ENCODE measurements at places on chromosomes 11 and 22. TPM values are rescaled to one million over a fixed set of nuclear protein-coding genes. Genes with fewer than 3 reads are reported as not detected.

DNA sequence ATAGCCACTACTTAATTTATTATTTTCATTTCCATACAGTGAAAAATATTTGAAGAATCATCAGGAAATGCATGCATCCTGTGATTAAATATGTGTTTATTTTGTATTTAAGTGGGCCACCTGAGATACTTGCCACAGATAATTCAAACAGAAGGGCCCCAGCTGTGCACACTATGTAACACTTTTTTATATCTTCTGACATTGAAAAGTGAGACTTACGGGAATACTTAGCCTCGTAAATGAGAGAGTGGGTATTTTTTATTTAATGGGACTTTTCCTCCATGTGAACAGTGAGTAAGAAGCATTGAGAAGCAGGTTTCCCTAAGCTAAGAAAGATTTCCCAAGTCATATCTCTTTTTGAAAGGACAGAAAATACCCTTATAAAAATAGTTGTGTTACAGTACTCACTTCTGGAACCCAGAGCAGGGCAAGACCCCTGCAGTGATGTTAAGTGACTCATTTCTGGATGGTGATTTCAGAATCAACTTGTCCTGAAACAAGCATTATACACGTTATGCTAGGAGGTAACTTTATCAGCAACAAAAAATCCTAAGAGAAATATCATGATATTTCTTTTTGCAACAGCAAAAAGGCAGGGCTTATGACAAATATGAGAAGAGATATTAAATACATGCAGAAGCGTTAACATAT is 478.1 kb upstream of the CHORDC1 start:
- no peak for DNase-seq

- DNase-seq = peak; percentile 91
Observed at GRCh38 chr11:61897387-61898246, 6.3 kb upstream of the FADS3 start.

DNA sequence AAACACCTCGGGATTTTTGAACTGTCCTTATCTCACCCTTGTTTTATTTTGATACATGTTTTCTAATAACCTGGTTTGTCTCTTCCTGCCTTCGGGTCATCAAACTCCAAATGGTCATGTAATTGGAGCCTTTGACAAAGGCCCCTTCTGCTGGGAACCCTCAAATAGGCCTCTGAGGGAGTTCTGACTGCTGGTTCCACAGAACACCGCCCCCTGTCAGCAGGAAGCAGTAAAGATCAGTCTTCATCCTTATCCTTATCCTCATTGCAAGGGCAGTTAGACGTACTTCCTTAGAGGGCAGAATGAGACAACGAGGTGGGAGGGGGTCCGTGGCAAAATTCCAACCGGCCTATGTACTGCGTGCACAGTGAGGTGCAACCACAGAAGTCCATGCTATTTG is 12.1 kb downstream of the TRIM51 start:
- no peak for DNase-seq

DNA sequence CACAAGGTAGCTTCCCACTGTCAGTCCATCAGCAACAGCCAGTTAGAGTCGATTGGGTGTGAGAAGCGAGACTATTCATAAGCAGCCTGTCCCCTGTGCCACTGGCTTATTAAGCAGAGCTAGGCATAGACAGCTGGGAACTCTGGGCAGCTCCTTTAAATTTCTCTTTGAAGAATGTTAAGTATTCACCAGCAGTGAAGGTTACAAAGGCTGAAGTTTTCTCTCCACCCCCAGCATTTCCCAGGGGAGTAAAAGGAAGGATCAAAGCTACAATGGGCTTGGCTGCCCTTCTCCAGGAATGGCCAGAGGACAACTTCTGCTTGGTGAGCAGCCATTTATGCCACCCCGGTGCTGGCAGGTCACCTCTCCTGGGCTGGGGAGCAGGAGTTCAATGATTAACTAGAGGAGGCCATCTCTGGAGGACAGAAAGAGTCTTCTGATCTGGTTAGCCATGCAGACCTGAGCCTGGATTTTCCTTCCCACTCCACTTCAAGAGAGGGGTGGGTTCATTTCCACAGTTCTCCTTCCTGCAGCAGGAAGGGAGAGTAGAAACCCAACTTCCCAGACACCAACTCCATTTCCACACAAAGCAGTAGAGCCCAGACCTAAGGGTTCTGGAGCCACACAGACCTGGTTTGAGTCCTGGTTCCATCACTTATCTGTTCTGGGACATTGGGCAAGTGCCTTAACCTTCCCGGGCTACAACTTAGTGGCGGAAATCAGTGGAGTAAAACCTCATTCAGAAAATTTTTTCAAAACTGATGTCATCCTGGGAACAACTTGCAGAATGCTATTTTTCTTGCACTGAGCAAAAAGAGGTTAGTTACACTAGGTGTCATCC is 22.6 kb downstream of the POU2AF3 start:
- no peak for DNase-seq

PKP3 gene
- total RNA-seq = 0.83 TPM

APOA5 gene
- total RNA-seq = not detected

CELSR1 gene
- 13.3 TPM for total RNA-seq

OR8G5 gene
- not detected for total RNA-seq

OR52I1 gene
- total RNA-seq = not detected

TUBA8 gene
- 84.0 TPM for total RNA-seq
